HL-60 (cell line): ENCODE measurements at places on chromosomes 4 and X.

DNA sequence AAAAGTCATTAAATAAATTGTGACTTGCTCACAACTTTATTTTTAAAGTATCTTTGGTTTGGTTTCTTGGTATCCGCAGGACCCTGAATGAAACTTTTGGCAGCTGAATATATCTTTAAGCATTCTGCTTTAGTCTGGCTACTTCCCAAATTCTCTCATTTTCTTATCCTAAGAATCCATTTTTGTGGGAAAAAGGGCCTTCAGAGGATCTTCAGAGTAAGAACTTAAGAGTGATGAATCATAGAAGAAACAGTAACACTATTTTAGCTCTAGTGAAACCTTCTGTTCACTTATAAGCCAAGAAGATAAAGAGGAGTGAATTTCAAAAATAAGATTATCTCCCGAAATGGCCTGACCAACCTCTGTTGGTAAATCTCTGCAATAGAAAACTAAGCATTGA, 540.6 kb upstream of the MAGEB18 start:
- no peak for DNase-seq

GRCh38 chr4:53748328-53748772, 157.1 kb upstream of the LNX1 start:
- DNase-seq: no peak

GRCh38 chrX:107348051-107348450, 101.4 kb upstream of the FRMPD3 start:
- DNase-seq: no peak

DNA sequence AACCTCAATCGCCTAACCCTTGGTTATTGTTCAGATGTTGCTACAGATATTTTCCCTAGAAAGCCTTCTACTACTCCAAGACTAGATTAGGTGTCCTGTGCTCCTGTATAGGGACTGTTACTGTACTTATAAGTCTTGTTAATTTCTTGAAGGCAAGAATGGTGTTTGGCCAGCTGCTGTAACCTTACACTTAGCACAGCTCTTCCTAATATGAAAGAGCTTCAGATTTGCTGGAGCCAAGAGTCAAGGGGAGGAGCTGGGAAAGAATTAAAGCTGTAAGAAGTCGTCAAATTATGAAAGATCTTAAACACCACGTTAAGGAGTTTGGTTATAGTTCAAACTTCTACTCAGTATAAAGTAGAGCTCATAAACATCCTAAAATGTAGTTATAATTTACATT, 245.9 kb upstream of the TLL1 start:
- no peak for DNase-seq

- DNase-seq: peak; percentile 67
Measured at GRCh38 chrX:123830309-123830708, 29.5 kb upstream of the XIAP start.

GRCh38 chrX:103941201-103941975, 21.0 kb upstream of the TMSB15B start:
- no peak for DNase-seq

- no peak for DNase-seq
Measured at GRCh38 chr4:61036071-61036684, 163.9 kb upstream of the ADGRL3 start.

- no peak for DNase-seq
Measured at GRCh38 chrX:11579636-11580600, 85.8 kb downstream of the ARHGAP6 start.

- no peak for DNase-seq
Measured at GRCh38 chr4:41267997-41268396, 11.3 kb downstream of the UCHL1 start.

DNA sequence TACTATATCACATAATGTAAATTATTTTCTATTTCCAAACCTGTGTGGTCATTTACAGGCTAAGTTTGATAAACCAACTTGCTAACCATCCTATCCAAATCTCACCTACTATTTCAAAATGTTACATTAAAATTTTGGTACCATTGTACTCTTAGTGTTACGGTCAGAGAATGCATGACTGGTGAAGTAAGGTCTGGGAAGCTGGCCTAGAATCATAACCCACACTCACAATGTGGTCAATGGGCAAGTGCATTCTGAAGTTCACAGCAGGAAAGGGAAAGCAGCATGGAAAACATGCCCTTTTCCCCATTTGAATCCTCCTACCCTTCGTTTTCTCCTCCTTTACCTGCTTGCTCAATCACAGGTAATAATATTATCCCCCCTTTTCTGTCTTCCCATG, 54.4 kb downstream of the PPP3CA start:
- DNase-seq: no peak

DNA sequence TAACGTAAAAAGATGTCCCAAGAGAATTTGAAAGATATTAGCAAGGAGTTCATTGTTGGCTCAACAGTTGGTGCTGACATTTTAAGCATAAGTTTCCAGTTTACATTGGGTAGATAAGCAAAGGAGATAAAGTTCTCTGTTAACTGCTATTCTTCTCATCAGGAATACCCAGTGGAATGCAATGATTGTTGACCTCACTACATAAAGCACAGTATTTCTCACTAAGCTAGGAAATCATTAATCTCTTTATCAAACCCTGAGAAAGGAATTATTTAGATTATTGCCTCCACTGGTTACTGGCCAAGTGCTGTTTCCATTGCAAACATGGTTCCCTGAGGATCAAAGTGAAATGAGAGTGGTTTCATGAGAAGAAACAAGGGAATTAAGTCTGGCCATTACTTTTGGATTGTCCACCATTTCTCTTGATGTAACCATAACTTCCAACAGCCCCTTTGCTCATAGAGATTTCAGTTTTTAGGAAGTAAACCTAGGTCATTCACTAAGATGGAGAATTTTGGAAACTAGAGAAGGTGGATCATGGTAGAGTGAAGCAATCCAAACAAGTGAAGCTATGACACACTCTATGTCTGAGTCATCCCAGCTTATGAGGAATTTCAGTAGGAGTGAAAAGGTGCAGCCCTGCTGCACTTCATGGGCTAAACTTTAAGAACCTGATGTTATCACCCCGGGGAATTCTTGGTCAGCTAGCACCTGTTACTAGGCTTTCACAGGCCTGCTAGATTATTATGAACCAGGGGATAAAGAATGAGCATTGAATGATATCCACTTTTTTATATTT, 163.4 kb downstream of the AREG start:
- no peak for DNase-seq

DNA sequence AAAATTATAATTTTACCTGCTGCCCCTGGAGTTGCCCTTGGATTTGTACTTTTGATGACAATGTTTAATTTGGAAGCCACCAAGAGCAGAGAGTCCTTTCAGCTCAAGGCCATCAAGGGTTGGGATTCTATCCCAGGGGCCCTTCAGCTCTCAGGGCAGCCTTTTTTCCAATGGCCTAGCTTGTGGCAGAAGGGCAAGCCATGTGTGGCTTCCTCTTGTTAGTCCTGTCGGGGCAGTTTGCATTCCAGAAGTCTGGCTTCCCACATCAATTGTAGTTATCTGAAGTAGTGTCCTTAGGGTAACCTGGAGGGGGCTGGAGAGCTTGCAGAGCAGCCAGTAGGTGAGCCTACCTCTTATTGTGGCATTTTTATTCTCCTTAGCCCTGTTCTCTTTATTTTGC, 569.4 kb downstream of the TRAM1L1 start:
- no peak for DNase-seq

DNA sequence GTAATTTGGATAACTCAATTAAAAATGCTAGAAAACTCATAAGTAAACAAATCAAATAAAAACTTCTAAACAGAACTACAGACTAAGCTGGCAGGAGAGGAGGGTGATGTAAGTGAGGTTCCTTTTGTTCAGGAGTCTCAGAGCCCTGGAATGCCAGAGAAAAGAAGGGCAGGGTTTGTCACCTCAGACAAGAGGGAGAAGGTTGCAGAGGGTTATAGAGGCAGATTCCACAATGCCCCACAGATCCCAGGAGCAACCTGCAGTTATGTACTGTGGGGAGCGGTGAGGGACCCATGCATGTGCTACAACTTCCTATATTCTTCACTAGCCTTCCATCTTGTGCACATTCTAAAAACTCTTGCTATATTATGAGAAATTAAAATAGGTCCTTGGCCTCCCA, 129.7 kb downstream of the CFAP299 start:
- DNase-seq: no peak

GRCh38 chr4:114265342-114265741, 285.9 kb upstream of the ARSJ start:
- no peak for DNase-seq

- no peak for DNase-seq
Measured at GRCh38 chr4:107468156-107468555, 251.9 kb downstream of the PAPSS1 start.

- DNase-seq: no peak
Measured at GRCh38 chr4:10173754-10174749, 57.5 kb upstream of the WDR1 start.

DNA sequence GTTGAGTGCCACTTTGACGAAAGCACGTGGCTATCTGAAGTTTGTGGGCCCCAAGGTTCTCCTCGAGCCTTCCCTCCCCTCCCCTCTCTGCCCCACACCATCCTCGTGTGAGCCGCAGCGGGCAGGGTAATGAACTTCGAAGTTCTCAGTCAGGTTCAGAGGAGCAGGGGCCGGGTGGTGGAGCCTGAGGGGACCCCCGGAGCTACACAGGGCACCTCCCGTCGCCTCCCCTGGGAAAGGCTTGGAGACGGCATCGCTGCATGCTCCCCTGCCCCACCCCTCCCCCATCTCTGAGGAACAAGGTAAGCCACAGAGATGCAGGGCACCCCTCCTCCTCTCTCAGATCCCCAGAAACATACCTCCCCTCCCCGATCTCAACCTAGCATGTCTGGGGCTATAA, 2.8 kb upstream of the NKX1-1 start:
- DNase-seq: no peak
